ENCODE measurements at places on chromosomes 3 and 15. TPM values are rescaled to one million over a fixed set of nuclear protein-coding genes. Genes with fewer than 3 reads are reported as not detected.

DNA sequence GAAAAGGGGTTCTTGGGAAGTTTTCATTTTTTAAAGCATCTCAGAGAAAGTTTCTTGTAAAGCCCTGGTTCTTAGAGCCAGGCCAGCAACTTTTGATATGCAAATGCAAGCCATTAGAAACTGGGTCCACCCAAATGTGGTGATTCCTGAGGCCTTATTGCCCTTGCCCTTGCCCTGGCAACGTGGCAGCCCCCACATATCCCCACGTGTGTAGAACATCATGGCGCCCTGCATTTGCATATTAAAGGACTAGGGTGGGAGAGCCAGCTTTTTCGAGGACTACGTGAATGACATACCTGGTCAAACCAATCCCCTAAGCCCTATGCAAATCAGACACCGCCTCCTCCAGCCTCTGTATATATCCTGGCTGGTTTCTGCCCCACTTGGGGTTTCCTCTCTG, 314.9 kb upstream of the NECTIN3 start:
- DNase-seq = no peak

DNA sequence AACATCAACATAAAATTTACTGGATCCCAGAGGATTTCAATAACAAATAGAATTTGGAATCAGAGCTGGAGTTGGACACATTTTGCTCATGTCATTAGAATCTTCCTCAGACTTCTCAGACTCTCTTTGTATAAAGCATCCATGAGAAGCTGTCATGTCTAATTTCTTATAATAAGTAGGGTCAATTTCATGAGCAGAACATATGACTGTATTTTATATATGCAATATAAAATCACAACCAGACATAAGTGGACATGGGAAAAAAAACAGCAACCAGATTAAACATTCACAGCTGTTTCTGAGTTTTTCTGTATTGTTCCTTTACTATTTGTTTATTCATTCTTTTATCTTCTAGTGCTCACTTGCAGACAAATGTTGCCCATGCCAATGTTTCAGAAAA, 325.5 kb downstream of the RBMS3 start:
- no peak for DNase-seq

DPH3 gene
- 21.4 TPM for polyA plus RNA-seq

DNAJC17 gene
- polyA plus RNA-seq = 21.5 TPM

DNA sequence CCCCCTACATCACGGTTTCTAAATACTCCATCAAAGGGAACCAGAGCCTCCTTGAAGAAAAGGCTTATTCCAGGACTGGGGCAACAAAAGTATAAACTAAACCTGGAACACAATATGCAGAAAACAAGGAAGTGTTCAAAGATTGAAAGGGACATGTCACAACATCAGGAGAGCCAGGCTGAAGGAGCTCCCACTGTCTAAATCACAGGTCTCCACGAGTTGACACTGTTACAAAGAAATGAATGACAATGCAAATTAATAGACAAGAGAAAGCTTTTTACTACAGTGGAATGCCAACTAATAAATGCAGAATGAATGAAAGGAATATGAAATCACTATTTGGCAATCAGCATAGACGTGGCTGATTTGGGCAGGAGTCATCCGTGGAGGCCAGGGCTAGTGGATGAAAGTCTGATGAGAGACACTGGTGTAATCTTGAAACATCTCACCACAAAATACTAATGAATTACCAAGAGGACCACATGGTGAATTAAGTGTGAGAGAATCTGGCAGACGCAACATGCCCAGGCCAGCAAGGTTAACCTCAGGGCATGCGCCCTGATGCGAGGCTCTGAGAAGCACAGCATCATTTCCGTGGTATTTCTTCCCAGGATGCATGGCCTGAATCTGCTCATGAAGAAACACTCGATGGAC, 123.8 kb upstream of the TJP1 start:
- no peak for DNase-seq

DNA sequence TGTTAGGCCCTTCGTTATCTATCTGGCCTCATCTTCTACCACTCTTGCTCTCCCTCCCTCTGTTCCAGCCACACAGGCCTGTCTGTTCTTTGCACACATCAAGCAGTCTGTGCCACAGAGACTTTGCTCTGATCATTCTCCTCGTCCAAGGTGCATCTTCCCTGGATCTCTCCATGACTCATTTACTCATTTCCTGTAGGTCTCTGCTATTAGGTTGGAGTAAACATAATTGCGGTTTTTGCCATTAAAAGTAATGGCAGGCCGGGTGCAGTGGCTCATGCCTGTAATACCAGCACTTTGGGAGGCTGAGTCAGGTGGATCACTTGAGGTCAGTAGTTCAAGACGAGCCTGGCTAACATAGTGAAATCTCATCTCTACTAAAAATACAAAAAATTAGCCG, 9.5 kb upstream of the C3orf49 start:
- no peak for DNase-seq

GOLGA8K gene
- polyA plus RNA-seq = 0.86 TPM

- no peak for DNase-seq
These were observed 187.1 kb downstream of the DPH6 start for GRCh38 chr15:35358824-35359223.

- no peak for DNase-seq
These were observed 87.7 kb downstream of the TGFBR2 start for GRCh38 chr3:30694148-30694547.

DNA sequence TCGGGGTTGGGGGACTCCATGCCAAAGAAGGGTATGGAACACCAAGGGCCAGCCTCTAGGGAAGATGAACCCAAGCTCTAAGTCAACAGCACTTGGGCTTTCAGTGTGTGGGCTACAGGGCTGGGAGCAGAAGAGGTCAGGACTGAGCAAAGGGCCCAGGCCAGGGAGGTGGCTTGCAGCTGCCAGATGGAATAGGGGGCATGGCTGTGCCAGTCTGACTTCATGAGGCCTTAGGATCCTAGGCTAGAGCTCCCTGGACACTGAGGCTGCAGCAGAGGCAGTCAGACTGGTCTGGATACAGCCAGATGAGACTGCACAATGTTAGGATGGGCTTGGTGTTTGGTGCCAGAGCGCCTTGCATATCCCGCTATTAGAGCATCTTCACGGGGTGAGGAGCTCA, 3.8 kb downstream of the RASGRF1 start:
- no peak for DNase-seq

LEKR1 gene
- polyA plus RNA-seq = 1.1 TPM

DNA sequence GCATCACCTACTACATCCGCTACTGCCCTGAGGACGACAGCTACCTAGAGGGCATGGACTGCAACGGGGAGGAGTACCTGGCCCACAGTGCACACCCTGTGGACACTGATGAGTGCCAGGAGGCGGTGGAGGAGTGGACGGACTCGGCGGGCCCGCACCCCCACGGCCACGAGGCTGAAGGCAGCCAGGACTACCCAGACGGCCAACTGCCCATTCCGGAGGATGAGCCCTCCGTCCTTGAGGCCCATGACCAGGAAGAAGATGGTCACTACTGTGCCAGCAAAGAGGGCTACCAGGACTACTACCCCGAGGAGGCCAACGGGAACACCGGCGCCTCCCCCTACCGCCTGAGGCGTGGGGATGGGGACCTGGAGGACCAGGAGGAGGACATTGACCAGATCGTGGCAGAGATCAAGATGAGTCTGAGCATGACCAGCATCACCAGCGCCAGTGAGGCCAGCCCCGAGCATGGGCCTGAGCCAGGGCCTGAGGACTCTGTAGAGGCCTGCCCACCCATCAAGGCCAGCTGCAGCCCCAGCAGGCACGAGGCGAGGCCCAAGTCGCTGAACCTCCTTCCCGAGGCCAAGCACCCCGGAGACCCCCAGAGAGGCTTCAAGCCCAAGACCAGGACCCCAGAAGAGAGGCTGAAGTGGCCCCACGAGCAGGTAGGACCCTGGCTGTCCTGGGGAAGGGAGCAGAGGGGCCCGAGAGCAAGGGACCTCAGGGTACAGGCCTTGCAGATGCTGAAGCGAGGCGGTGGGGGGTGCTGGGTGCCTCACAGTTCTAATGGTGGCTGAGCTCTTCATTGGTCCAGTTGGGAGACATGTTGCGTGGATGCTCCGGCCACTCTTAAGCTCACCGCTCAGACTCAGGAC, 168.6 kb downstream of the APBA2 start:
- no peak for DNase-seq

GRCh38 chr3:125045194-125045593, 10.6 kb downstream of the HEG1 start:
- no peak for DNase-seq

SLC28A2 gene
- 0.37 TPM for polyA plus RNA-seq

GRCh38 chr3:138774529-138775253, 60.0 kb downstream of the PIK3CB start:
- DNase-seq = peak; percentile 78

- DNase-seq = no peak
These were observed 20.4 kb downstream of the BTBD1 start for GRCh38 chr15:83046558-83047127.

PDZRN3 gene
- 91.6 TPM for polyA plus RNA-seq

GDPGP1 gene
- polyA plus RNA-seq = 3.4 TPM

Measured in hindlimb muscle (tissue), 1 donor.